ENCODE measurements at places on chromosomes 1 and 21.
A peak's percentile ranks its signal among the peaks of the same experiment; 100 is the strongest.

DNA sequence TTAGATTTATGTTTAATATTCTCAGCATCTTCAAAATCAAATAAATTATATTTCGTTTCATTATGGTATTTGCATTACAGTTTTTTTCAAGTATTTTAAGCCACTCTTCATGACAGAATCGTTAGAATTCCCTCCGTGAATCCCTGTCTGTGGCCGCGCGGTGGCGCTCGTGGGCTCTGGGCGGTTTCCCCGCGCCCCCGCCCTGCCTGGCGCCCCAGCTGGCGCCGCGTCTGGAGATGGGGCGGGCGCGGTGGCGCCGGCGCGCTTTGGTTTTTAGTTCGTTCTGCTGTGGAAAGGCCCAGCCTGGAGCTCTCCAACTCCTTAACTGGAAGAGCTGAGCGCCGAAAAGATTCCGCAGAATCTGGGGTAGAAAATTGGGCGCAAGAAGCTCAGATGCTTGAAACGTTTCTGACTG is 25.7 kb downstream of the PRMT2 start:
- H3K4me3 ChIP-seq, result peak overlapping the region; percentile 21
- peak; percentile 12 for DNase-seq
- no peak overlapping the region for H3K27ac ChIP-seq
- H3K36me3 ChIP-seq, result peaks cover 40% of the 10 kb centered on the region
- H3K27me3 ChIP-seq, result no peaks in the 10 kb centered on the region

DNA sequence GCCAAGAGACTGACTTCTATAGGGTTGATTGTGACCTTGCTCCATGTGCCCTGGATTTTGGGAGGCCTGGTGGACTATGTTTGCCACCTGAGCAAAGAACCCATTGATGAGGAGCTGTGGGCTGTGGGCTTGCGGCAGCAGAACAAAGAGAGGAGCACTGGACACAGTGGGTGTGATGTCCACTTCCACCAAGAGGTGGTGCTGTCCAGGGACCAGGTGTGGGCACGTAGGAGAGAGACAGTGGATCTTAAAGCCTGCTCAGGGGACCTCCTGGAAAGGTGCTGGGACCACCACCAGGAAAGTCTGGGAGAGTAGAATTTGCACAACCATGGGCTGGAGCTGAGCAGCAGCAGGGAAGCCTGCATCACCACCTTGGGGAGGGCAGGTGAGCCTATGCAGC is 106.7 kb upstream of the ETS2 start:
- H3K36me3 ChIP-seq, result no peaks in the 10 kb centered on the region
- H3K27me3 ChIP-seq, result peaks cover 8% of the 10 kb centered on the region
- no peaks in the 10 kb centered on the region for H3K4me1 ChIP-seq
- H3K4me3 ChIP-seq, result no peak overlapping the region
- H3K27ac ChIP-seq, result no peak overlapping the region

DNA sequence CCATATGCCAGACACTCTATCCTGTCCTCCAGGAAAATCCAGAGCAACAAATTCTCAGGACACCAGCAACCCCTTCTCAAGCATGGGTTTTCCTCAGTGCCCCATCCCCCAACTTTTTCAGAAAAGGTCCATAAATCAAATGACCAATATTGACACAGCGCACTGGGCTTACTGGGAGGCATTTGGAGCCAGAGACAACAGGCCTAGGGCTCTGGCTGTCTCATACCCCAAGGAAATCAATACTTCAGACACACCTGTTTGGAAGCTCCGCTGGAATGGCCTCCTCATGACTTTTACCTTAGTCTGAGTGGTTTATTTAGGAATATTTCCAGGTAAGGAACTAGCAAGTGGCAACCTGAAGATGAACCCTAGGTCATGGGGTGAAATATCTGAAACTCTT is 66.9 kb upstream of the TNR start:
- no peak overlapping the region for H3K27ac ChIP-seq
- no peak overlapping the region for H3K4me3 ChIP-seq
- no peaks in the 10 kb centered on the region for H3K36me3 ChIP-seq
- H3K4me1 ChIP-seq, result no peaks in the 10 kb centered on the region
- no peak for DNase-seq

DNA sequence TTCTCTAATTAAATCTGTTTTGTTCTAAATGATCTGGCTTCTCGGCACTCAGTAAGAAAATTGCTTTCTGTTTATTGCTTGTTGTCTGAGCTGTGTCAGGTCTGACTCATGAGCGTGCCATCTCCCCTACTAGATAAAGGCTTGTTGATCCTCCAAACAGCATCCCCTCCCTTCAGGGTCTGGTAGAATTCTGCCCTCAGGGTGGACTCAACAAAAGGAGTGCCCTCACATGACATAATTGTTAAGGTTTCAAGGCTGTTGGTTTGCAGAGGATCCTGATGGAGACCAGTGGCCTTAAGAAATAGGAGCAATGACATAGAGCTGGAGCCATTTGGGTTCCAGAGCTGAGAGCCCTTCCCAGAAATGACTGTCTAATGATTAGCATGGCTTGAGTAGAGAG is 36.0 kb upstream of the ATP2B4 start:
- peaks cover 11% of the 10 kb centered on the region for H3K27me3 ChIP-seq
- peaks cover 5% of the 10 kb centered on the region for H3K4me1 ChIP-seq
- DNase-seq, result no peak
- H3K36me3 ChIP-seq, result no peaks in the 10 kb centered on the region
- H3K27ac ChIP-seq, result no peak overlapping the region

GRCh38 chr1:242016479-242016878 is 17.6 kb upstream of the MAP1LC3C start:
- DNase-seq, result no peak
- H3K4me3 ChIP-seq, result no peak overlapping the region
- no peaks in the 10 kb centered on the region for H3K4me1 ChIP-seq
- H3K36me3 ChIP-seq, result no peaks in the 10 kb centered on the region
- no peak overlapping the region for H3K27ac ChIP-seq
- H3K27me3 ChIP-seq, result no peaks in the 10 kb centered on the region

DNA sequence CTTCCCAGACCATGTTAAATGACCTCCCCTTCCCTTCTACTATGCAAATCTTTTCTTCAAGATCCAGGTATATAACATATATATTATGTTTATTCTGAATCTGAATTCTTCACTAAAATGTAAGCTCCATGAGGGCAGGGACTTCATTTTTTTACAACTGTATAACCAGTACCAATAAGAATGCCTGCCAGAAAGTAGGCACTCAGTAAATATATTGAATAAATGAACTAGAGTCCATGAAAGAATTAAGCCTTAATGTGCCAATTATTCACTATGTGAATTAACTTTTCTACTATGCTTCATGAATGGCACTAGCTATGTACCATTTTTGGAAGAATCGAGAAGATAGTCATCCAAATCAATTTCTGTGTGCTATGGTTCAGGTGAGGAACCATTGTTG is 60.1 kb downstream of the SH3GLB1 start:
- no peak for DNase-seq
- H3K27ac ChIP-seq, result no peak overlapping the region
- H3K4me1 ChIP-seq, result no peaks in the 10 kb centered on the region
- H3K4me3 ChIP-seq, result no peak overlapping the region

- H3K27me3 ChIP-seq, result no peaks in the 10 kb centered on the region
- no peaks in the 10 kb centered on the region for H3K4me1 ChIP-seq
- H3K4me3 ChIP-seq, result no peak overlapping the region
- H3K36me3 ChIP-seq, result no peaks in the 10 kb centered on the region
- no peak for DNase-seq
- no peak overlapping the region for H3K27ac ChIP-seq
Observed at GRCh38 chr21:21751286-21751685, 753.1 kb downstream of the NCAM2 start.

- H3K27me3 ChIP-seq, result peaks cover 37% of the 10 kb centered on the region
- no peaks in the 10 kb centered on the region for H3K36me3 ChIP-seq
- H3K27ac ChIP-seq, result no peak overlapping the region
- peaks cover 15% of the 10 kb centered on the region for H3K4me1 ChIP-seq
- no peak for DNase-seq
Observed at GRCh38 chr1:47533793-47534328, 96.0 kb downstream of the FOXD2 start.

GRCh38 chr1:54167422-54168139 is 14.8 kb upstream of the CDCP2 start:
- no peak overlapping the region for H3K27ac ChIP-seq
- H3K4me1 ChIP-seq, result no peaks in the 10 kb centered on the region
- no peak for DNase-seq
- no peaks in the 10 kb centered on the region for H3K27me3 ChIP-seq

DNA sequence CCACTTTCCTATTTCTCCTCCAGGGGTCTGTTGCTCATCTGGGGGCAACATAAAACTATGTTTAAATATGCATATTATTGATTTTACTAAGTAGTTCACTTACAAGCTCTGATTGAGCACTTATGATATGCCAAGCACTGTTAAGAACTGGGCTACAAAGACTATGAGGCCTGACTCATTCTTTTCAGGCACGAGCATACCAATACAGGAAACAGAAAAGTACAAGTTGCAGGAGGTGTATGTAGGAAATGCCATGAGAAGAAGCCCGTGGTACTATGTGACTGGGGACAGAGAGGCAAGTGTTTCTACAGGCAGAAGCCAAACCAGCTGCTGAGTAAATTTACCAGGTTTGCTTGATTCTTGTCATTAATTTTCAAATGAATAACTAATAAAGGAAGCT is 120.4 kb upstream of the PTGFR start:
- no peak overlapping the region for H3K4me3 ChIP-seq
- H3K27ac ChIP-seq, result no peak overlapping the region
- DNase-seq, result no peak

GRCh38 chr1:44827197-44828002 is 15.7 kb downstream of the PTCH2 start:
- H3K27me3 ChIP-seq, result no peaks in the 10 kb centered on the region
- no peak for DNase-seq
- H3K4me1 ChIP-seq, result no peaks in the 10 kb centered on the region
- H3K36me3 ChIP-seq, result no peaks in the 10 kb centered on the region

DNA sequence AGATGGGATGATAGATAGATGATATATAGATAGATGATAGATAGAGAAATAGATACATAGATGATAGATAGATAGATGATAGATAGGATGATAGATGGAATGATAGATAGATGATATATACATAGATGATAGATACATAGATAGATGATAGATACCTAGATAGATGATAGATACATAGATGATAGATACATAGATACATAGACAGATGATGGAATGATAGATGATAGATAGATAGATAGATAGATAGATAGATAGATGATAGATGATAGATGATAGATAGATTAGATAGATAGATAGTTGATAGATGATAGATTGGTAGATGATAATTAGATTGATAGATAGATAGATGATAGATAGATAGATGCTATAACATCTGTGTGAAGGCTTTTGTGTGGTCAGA is 201.7 kb upstream of the RAB4A start:
- no peaks in the 10 kb centered on the region for H3K36me3 ChIP-seq
- no peak for DNase-seq
- H3K27me3 ChIP-seq, result peaks cover 14% of the 10 kb centered on the region
- peaks cover 4% of the 10 kb centered on the region for H3K4me1 ChIP-seq

All from memory B cell (primary cell).